NCI-H2081 treated with DMSO at 0.1 percent for 48 hours (cell line): ENCODE measurements at places on chromosomes 4 and X.

- DNase-seq = no peak
These were observed 13.8 kb downstream of the APBB2 start for GRCh38 chr4:41200486-41201017.

DNA sequence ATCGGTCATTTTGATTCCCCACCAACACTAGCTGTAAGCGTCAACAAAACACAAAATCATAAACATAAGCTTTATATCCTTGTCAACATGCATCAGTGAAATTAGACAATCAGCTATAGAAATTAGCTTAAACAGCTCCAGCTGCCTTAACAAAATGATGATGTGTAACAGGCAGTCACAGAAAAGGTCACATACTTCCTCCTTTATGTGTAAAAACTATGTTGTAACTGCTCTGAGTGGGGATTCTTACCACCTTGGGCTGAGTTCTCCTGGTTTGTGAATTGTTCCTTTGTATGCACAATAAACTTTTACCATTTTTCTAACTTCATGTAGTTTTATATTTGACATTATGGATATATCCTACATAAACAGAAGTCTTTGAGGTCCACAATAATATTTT lies 73.9 kb upstream of the MAP9 start:
- DNase-seq = no peak

DNA sequence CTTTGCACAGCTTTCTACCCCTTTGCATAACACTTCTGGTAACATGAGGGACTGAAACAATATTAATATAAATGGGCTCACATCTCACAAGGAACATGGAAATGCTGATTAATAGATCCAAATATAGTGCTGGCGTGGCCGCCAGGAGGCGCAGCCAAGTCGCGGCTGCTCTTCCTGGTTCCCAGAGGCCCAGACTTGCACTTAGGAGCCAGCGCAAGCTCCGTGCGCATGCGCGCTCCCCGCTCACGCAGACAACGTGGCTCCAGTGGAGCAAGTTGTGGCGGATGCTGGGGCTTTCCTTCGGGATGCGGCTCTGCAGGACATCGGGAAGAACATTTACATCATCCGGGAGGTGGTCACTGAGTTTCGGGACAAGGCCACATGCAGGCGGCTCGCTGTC lies 318.3 kb upstream of the SLC7A11 start:
- DNase-seq = no peak

- DNase-seq = no peak
These were observed 46.8 kb upstream of the PASD1 start for GRCh38 chrX:151516538-151517187.

DNA sequence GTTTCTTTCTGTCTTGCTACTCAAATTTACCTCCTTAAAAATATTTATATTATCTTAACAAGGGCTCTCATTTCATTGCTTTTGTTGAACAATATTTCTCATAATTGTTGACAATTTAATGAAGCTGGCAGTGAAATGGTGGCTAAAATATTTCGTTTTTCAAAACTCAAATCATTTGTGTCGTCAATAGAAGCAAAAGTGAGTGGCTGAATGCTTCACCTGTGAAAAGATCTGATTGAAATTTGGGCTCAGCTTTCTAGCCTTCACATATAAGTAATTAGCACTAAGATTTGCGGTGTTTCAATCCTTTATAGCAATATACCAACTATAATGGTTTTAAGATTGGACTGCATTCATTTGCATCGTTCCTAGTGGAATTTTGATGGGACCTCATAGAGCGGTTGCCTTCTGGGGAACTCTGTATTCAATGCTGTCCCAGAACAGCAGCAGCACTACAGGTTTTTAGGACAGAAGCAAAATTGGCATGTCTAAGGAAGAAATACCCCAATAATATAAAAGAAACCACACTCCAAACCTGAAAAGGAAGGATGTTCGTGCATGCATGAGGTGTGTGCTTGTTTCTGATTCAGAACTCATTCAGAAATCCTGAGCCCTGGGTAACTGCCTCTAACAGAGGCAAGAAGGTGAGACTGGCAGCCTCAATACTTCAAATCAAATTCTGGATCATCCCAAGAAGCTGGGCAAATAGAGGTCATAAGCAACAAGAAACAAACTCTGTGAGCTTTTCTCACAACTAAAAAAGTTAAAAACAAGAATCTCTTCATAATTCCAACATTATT lies 2.5 kb downstream of the CXCL1 start:
- no peak for DNase-seq

GRCh38 chr4:180717451-180718033 lies 1525.7 kb upstream of the TENM3 start:
- DNase-seq = no peak

DNA sequence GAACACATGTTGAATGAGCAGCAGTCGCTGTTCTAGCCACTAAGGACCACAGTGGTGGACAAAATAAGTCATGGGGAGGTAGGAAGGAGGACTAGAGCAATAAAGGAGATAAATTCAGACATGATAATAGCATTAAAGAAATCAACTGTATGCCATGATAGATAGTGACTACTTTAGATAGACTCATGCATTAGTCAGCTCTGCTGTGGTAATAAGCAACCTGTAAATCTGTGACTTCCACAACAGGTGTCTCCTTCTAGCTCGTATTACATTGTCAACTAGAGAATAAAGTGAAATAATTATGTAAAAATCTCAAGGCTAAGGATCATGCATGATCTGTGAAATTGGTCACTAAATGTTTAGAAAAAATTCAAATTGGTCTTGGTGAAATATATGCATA lies 77.9 kb downstream of the WWC2 start:
- no peak for DNase-seq

DNA sequence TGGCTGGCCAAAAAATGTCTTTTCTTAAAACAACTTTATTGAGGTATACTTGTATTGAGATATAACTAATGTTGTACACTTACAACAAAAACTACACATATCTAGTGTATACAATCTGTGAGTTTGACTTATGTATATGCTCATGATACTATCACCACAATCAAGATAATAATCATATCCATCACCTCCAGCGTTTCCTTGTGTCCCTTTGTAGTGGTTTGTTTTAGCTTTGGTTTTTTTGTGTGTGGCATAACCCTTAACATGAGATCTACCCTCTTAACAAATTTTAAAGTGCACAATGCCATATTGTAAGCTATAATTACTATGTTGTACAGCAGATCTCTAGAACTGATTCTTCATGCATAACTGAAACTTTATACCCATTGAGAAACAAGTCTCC lies 13.4 kb upstream of the PCSK1N start:
- DNase-seq = no peak
